SK-N-SH treated with all-trans-retinoic acid at 6 μM for 48 hours (cell line): ENCODE measurements at places on chromosomes 1 and 21.

DNA sequence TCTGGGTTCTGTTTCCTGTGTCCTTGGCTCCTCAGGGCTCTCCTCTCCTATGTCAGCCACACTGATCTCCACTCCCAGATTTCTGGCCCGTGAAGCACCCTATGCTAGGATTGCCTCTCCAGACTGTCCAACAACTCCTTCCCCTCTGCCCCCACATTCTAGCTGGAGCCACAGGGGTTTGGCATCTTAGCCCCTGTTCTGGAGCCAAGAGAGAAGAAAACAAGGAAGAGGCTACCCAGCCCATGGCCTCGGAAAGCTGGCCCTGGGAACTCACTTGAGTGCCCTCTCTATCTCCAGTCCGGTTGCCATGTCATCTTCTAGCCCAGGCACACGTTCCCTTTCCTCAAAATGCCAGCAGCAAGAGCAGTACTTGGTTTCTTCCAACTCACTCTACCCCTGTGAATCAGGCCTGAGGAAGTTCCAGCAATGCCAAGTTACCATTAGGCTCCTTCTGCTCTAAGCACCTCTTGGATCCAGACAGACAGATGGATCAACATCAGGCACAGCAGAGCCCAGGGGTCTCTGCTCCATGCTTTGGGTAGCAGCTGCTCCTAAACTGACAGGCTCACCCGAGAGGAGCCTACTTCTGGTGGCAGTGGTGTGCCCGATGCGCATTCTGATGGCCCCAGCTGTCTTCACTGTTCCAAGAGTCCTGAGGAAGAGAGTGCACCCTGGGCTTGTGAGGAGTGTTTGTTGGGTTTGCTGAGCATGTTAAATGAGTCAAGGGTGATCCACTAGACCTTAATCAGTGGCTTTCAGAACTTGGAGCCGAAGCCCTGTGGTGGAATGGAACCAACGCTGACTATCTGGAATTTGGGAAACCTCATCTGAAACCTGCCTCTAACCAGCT, 11.6 kb upstream of the GPR61 start:
- ATAC-seq, result no peak

DNA sequence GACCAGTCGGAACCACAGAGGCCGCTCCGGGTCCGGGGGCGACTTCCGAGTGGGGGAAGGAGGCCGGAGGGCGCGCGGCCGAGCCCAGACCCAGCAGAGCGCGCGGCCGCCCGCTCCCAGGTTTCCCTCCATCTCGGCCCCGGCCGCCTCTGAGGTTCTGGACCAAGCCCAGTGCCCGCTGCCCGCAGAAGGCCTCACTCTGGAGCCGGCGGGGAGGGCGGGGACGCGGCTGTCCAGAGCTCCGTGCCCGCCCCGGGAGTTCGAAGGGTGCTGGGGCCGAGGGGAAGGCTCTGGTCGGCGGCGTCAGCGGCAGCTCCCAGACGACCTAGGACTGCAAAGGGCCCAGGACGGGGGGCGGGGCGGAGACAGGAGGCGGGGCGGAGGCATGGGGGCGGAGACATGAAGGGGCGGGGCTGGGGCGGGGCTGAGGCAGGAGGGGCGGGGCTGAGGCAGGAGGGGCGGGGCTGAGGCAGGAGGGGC, 48.0 kb upstream of the SLC19A1 start:
- ATAC-seq, result no peak; the same call in 1 of the 3 replicates

DNA sequence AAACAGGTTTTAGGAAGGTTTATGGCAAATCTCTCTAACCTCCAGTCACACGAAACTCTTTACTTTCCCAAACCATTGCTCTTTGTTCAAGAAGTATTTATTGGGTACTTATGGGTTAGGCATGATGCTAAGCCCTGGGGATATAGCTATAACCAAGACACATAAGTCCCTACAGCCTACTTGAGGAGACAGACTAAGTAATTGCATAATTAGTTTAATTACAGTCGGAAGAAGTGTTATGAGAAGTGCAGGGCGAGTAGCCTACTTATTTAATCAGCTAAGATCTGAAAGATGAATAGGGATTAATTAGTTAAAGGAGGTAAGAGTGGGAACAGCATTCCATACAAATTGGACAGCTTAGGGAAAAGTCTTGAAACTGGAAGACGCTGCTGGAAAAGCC, 13.2 kb upstream of the NASP start:
- no peak for ATAC-seq

DNA sequence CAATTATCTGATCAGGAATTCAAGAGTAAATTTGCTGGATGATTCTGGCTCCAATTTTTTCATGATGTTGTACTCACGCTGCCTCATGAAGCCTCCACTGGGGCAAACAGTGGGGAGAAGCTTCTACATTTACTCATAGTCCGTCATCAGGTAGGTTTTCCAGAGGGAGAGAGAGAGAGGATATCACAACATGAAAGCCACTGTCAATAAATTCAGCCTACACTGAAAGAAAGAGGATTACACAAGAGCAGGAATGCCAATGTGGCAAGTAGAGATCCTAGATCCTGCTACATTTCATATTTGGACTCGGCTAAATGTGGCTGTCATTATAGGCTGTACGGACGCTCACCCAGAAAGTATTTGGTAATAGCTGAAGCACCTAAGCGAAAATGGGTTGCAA, 819.9 kb downstream of the BRINP3 start:
- peak; percentile 77 for ATAC-seq

DNA sequence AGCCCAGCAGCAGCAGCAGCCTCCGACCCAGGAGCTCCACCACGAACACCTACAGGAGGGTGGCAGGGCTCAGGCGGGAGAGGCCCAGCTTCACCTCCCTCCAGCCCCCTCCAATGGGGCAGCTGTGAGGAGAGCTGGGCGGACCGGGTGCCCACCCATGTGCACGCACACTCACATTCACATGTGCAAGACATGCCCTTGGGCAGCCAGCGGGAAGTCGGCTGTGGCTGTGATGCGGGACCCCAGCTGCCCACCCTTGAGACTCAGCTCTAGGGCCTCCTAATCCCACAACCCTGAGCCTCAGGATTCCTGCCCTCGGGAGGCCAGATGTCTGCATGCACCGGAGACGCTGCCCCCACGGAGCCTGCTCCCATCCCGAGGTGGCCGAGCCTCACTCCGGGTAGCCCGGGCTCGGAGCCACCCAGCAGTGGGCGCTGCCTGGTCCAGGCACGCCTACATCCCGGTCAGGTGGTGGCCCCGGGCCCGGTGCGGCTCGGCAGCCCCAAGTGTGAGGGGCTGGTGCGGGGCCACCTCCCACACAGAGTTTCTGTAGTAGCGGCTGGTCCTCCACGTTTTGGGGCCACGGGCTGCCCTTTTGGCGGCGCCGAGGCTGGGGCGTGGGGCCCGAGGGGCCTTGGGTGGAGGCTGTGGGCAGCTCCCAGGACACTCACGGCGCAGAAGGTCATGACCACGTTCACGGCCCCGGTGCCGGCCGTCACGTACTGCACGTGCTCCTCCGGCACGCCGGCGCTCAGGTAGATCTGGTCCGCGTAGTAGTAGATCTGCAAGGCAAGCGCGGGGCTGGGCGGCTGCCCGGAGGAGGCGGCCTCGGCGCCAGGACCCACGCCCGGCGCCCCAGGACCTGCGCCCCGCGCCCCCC, 12.9 kb upstream of the SLC2A7 start:
- peak; percentile 61; the same call in 2 of the 3 replicates for ATAC-seq
